ENCODE measurements at places on chromosomes 5 and 9. TPM values are rescaled to one million over a fixed set of nuclear protein-coding genes. Genes with fewer than 3 reads are reported as not detected.

GPR151 gene
- not detected for total RNA-seq

SPATA31A3 gene
- not detected for total RNA-seq

NR5A1 gene
- 0.35 TPM for total RNA-seq

PRDM9 gene
- total RNA-seq = not detected

PCDHGA11 gene
- 1.8 TPM for total RNA-seq

QSOX2 gene
- 28.0 TPM for total RNA-seq

FRMD3 gene
- 2.3 TPM for total RNA-seq

CDC25C gene
- 22.5 TPM for total RNA-seq

DNA sequence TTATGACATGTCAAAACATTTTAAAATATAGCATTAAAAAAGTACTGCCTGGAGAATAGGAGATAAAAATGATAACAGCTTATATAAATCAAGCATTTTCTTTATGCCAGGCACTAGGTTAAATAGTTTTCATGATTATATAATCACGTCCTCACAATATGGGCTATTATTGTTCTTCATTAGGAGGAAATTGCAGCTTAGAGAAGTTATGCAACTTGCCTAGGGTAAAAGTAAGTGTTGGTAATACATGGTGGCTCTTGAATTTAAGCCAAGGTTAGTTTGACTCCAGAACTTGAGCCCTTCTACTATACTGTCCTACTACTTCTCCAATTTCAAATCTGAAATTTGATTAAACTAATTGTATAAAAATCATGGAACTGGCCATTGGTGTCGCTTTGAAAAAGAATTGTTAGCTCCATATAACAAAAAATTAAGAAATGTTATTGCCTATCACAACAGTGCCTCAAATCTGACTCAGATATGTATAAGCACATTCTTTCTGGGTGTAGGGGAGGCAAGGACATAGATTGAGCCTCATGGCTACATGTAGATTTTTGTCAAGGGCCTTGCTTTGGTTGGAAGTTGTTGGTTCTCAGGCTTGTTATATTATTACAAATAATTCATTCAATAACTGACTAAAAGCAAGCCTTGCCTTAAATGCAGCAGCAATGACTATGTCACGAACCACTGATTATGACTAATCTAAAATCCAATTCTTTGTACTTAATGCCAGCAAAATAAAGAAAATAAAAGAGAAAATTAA, 223.5 kb upstream of the DAB2 start:
- H3K36me3 ChIP-seq = no peaks in the 10 kb centered on the region
- no peak for DNase-seq
- no peak overlapping the region for H3K4me3 ChIP-seq
- H3K27ac ChIP-seq = no peak overlapping the region

GRCh38 chr5:6251565-6252102, 126.7 kb downstream of the MED10 start:
- peak; percentile 21 for DNase-seq
- no peak overlapping the region for H3K4me3 ChIP-seq
- H3K36me3 ChIP-seq = no peaks in the 10 kb centered on the region
- peaks cover 88% of the 10 kb centered on the region for H3K27me3 ChIP-seq
- H3K27ac ChIP-seq = no peak overlapping the region

- DNase-seq = no peak
- no peaks in the 10 kb centered on the region for H3K27me3 ChIP-seq
- no peaks in the 10 kb centered on the region for H3K4me1 ChIP-seq
- no peaks in the 10 kb centered on the region for H3K36me3 ChIP-seq
- H3K27ac ChIP-seq = no peak overlapping the region
- no peak overlapping the region for H3K4me3 ChIP-seq
Measured at GRCh38 chr5:113985505-113985904, 376.4 kb upstream of the KCNN2 start.

GRCh38 chr9:81833563-81834345, 94.5 kb upstream of the SPATA31D4 start:
- H3K27ac ChIP-seq = no peak overlapping the region
- peaks cover 29% of the 10 kb centered on the region for H3K4me1 ChIP-seq
- no peaks in the 10 kb centered on the region for H3K27me3 ChIP-seq
- no peak for DNase-seq

DNA sequence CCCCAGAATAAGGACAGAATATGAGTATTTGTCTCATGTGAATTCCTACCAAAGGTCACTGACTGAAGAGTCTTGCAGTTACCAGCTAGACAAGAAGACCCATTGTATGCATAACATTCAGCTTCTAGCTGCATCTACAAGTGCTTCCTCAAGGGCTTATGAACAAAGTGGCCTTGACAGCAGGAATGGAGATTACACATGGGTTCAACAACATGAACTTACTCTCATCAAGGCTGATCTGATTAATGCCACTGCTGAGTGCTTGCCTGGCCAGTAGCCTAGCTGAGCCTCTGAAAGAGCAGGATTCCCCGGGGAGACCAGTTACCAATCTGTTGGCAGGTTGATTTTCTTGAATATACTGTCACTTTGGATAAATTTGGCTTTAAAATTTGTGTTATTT, 76.7 kb upstream of the CHD1 start:
- no peak for DNase-seq
- H3K27ac ChIP-seq = no peak overlapping the region
- H3K4me1 ChIP-seq = peaks cover 9% of the 10 kb centered on the region
- H3K4me3 ChIP-seq = no peak overlapping the region
- no peaks in the 10 kb centered on the region for H3K27me3 ChIP-seq
- no peaks in the 10 kb centered on the region for H3K36me3 ChIP-seq

GRCh38 chr5:135866016-135866415, 29.6 kb downstream of the IL9 start:
- no peaks in the 10 kb centered on the region for H3K36me3 ChIP-seq
- peaks cover 40% of the 10 kb centered on the region for H3K27me3 ChIP-seq
- H3K27ac ChIP-seq = no peak overlapping the region
- H3K4me3 ChIP-seq = no peak overlapping the region
- peaks cover 11% of the 10 kb centered on the region for H3K4me1 ChIP-seq

DNA sequence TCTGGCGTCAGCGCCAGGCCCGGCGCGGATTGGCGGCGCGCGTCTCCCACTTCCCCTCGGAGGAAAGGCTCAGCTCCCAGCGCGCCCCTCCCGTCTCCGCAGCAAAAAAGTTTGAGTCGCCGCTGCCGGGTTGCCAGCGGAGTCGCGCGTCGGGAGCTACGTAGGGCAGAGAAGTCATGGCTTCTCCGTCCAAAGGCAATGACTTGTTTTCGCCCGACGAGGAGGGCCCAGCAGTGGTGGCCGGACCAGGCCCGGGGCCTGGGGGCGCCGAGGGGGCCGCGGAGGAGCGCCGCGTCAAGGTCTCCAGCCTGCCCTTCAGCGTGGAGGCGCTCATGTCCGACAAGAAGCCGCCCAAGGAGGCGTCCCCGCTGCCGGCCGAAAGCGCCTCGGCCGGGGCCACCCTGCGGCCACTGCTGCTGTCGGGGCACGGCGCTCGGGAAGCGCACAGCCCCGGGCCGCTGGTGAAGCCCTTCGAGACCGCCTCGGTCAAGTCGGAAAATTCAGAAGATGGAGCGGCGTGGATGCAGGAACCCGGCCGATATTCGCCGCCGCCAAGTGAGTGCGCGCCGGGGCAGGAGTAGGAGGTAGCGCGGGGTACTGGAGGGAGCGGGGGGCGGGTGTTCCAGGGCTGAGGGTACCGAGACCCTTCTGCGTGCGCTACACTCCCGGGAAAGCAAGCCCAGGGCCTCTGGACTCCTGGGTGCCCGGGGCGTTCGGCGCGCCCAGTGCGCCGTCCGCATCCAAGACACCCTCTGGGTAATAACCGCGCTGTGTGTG, at the start of gene MSX2:
Gene MSX2 (plus strand): TSS at position 99 of the 777 bp plus-strand sequence. CDS start 78 bp downstream, at position 177.
- peaks cover 25% of the 10 kb centered on the region for H3K4me1 ChIP-seq
- DNase-seq = peak; percentile 78
- H3K27ac ChIP-seq = no peak within 1 kb of the TSS
- peaks cover 98% of the 10 kb centered on the region for H3K27me3 ChIP-seq
- H3K4me3 ChIP-seq = peak within 1 kb of the TSS; percentile 83

DNA sequence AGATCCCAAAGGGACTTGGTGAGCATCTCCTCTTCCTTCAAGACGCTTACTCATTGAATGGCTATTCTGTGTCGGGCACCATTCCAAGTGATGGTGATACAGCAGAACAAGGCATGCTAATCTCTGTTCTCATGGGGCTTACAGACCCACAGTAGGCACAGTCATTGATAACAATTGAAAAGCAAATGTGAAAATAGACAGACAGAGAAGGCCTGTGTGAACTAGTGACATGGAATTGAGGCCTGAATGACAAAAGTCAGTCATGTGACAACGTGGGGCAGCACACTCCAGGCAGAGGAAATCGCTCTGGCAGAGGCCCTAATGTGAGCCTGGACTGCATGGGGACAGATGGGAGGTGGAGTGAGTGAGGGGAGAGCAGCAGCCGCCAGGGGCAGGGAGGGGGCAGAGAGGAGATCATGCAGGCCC, 70.7 kb upstream of the CPLX2 start:
- peaks cover 29% of the 10 kb centered on the region for H3K4me1 ChIP-seq
- H3K4me3 ChIP-seq = no peak overlapping the region
- no peak for DNase-seq

DNA sequence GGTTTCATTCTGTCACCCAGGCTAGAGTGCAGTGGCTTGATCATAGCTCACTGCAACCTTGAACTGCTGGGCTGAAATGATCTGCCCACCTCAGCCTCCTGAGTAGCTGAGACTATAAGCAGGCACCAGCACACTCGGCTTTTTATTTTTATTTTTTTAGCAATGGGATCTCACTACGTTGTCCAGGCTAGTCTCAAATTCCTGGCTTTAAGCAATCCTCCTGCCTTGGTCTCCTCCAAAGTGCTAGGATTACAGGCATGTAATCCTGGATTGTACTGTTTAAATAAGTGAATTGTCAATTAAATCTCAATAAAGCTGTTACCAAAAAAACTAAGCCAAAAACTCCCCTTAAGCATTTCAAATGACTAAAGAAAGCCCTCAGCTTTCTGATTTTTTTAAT, 18.9 kb downstream of the GOLPH3 start:
- peaks cover 6% of the 10 kb centered on the region for H3K36me3 ChIP-seq
- H3K4me3 ChIP-seq = no peak overlapping the region
- no peak for DNase-seq
- peaks cover 11% of the 10 kb centered on the region for H3K4me1 ChIP-seq
- no peak overlapping the region for H3K27ac ChIP-seq

DNA sequence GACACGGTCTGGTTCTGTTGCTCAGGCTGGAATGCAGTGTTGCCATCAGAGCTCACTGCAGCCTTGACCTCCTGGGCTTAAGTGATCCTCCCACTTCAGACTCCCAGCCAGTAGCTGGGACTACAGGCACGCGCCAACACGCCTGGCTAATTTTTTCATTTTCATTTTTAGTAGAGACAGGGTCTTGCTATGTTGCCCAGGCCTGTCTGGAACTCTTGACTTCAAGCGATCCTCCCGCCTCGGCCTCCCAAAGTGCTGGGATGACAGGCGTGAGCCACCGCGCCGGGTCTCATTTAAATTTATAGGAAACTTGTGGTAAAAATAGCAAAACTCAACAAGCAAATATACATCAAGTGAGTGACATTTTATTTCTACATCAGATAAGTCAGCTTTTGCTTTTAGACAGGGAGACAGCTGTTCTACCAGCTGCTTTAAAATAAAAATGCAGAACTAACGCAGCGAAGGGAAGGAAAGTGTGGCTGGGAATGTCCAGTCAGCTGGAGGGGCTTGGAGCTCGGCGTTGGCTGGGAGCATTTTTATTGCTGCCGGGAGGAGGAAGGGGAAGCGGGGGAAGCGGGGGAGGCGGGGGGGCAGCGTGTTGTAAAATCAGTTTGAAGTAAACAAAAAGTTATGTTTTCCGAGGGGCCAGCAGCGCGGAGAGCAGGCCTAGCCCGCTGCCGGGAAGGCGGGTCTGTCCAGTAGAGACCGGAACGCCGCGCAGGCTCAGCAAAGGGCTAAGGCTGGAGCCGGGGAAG, 707 bp upstream of the ZFYVE16 start:
- H3K4me3 ChIP-seq = peak overlapping the region; percentile 95
- H3K36me3 ChIP-seq = peaks cover 6% of the 10 kb centered on the region
- H3K27me3 ChIP-seq = no peaks in the 10 kb centered on the region
- peaks cover 30% of the 10 kb centered on the region for H3K4me1 ChIP-seq
- DNase-seq = no peak
- peak overlapping the region; percentile 92 for H3K27ac ChIP-seq

DNA sequence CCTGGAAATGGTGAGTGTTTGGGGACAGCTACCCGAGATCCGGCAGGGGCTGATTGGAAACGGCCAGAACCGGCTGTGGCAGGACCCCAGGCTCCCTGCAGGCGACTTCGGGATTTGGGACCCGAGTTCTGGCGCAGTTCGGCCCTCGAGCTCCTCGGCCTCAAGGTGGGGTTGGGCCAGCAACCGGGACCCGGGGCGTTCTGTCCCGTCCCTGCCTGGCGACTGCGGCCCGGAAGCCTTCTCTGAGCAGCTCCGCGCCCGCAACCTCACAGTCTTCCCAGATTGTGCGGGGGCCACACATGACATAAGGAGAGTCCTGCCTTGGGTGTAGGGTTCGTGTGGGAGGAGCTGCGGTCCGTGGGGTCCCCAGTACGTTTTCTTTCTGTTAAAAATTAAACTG, 23.2 kb upstream of the NEURL1B start:
- no peaks in the 10 kb centered on the region for H3K27me3 ChIP-seq
- no peak overlapping the region for H3K27ac ChIP-seq
- no peak overlapping the region for H3K4me3 ChIP-seq
- peaks cover 32% of the 10 kb centered on the region for H3K4me1 ChIP-seq
- no peak for DNase-seq
- H3K36me3 ChIP-seq = no peaks in the 10 kb centered on the region

- no peaks in the 10 kb centered on the region for H3K36me3 ChIP-seq
- no peaks in the 10 kb centered on the region for H3K4me1 ChIP-seq
- no peaks in the 10 kb centered on the region for H3K27me3 ChIP-seq
- no peak overlapping the region for H3K4me3 ChIP-seq
- DNase-seq = no peak
Measured at GRCh38 chr9:124553738-124554137, 46.5 kb upstream of the NR5A1 start.
